ENCODE measurements at places on chromosomes 7 and 10.

DNA sequence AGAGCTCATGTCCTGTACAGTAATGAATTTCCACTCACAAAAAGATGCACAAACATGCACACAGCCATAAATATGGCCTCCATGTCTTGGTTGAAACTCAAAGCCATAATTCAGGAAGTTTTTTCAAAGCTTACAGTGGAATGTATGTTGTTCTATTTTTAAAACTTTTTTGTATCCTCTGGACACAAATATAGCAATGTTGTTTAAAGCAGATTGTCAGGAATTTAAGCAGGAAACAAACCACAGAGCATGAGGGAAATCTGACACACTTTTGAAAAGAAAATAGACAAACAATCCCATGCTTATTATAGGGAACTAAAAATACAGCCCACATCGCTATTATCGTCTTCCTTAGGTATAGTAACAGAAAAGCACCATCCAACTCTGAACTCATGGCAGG, 21.5 kb downstream of the LRRN3 start:
- DNase-seq = no peak

DNA sequence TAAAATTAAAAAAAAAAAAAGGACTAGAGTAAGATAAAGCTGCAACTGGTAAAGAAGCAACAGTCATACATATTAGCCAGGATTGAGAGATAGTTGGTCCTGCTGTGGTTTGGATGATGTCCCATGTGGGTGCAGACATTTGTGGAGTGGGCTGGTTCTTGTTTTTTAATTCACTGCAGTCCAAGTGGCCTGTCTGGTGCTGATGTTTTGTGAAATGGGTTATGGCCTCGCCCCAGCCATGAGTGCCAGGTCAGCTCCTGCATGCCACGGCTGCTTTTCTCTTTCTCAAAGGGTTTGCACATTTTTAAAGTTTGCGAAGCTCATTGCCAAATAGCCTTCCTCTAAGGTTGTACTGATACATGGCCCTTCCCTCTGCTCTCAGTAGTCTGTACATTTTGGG, 14.1 kb upstream of the BTBD16 start:
- DNase-seq = no peak

GRCh38 chr7:156547884-156548561, 92.6 kb upstream of the RNF32 start:
- DNase-seq = no peak

DNA sequence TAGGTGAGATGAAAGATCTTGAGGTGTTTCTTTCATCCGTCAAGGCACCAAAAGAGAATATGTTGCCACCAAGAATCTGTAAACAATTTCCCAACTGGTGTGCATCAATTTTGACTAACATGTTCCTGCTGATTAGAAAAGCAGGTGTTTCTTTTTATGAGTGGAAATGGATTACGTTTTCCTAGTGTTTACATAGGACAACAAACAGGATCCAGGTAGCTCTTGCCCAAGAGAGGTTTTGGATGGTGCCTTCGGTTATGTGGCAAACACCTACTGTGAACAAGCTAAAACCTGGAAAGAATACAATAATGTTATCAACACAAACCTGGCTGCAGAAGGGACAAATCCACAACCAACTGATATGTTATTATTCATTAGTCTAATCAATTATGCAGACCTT, 53.6 kb upstream of the WNT16 start:
- no peak for DNase-seq

GRCh38 chr7:101605611-101606497, 23.2 kb downstream of the MYL10 start:
- no peak for DNase-seq

DNA sequence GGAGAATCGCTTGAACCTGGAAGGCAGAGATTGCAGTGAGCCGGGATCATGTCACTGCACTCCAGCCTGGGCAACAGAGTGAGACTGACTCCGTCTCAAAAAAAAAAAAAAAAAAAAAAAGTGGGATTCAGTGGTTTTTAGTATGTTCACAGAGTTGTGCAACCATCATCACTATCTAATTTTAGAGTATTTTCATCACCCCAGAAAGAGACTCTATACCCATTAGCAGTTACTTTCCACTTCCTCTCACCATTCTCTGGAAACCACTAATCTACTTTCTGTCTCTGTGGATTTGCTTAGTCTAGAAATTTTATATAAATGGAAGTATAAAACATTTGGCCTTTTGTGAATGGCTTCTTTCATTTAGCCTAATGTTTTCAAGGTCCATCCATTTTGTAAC, 113.4 kb downstream of the ST7 start:
- no peak for DNase-seq

- no peak for DNase-seq
These were observed 136.9 kb downstream of the CUBN start for GRCh38 chr10:16992611-16993119.

DNA sequence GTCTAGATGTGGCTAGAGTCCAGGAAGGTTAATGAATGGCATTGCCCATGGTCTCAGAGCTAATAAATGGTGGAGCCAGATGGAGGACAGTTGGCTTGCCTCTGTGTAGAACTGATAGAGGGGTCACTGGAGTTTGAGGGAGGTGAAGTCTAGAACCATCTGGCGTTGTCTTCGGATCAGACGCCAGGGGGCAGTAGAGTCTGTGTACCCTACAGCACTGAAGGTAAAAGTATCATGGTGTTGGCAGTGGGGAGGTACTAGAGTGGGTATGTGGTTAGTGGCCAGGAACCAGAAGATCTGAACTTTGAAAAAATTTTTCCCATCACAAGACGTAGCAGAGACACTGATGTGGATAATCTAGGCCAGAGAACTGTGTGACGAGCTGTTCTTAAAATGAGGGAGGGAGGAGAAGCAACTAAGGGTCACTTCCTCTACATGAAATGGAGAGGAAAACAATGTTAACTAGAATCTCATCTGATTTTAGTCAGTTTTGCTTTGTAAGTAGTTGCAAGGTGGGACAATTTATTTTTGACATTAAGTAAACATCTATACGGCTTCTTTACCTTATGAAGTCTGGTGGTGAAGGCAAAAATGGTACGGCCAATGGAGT, 227.9 kb upstream of the PRSS58 start:
- no peak for DNase-seq

DNA sequence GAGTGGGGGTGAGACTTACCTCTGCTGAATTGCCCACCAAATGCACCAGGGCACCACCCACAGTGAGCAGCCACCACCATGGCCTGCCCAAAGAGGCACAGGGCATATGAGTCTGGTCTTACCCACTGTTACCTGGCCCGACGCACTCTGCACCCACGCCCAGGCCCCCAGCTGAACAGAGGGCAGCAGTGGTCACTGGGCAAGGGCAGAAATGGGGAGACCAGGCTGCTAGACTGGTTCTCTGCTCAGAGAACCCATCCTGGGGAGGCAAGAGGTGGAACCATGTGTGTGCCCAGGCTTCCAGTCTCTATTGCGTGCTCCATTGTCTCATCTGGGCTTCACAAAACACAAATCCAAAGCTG, 39.4 kb upstream of the DAGLB start:
- DNase-seq = no peak

GRCh38 chr10:81036257-81036656, 498.6 kb downstream of the SH2D4B start:
- DNase-seq = no peak

DNA sequence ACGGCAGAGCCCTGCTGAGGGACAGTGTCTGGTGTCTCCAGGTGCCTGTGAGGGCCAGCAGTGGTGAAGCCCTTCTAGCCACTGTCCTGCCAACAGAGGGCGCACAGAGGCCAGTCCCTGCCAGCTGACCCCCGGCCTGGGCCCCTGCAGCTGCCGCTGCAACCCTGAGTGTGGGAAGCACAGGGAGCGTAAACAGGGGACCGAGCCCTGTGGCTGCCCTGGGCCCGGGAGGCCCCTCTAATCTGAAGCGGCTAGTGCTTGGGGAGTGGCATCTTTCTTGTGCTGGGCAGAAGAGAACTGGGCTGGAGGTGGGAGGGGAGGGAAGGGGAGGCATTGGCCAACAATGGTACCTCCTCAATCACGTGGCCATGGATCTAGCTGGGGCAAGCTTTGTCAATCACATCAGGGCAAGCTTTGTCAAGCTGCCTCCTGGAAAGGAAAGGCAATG, 34.6 kb downstream of the TRIM8 start:
- DNase-seq = peak; percentile 2

DNA sequence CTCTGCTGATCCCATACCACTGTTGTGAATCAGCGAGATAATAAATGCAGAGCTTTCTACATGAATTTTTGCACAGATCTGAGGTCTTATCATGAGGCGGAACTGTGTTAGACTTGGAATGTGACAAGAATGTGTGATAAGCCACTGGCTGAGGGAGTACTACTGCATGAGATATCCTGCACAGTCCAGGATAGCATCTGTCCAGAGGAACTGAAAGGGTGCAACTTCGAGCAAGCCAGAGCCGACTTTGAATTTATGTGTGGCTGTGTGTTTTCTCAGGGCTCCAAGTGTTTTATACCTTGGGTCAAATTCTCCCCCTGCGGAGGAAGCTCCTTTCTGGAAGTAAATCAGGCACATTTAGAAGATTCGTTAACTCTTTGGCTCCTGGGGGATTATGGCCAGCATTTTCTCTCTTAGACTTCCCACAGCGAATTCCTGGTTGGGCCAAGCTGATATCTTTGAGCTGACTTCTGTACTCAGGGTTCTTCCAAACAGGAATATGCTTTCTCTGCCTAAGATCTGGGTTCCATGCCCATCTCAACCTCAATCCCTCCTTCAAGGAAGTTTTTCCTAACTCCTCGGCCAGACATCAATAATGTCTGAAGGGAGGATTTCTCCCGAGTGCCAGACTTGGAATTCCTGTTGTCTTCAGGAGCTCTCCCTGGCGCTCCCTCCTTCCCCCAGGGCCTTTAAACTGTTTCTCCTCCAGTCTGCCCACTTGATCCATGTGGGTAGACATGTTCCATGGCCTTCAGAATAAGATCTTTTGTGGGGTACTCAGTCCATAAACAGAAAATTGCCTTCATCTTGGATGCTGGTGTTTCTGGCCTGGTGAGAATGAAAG, 2.5 kb upstream of the MEST start:
- no peak for DNase-seq

DNA sequence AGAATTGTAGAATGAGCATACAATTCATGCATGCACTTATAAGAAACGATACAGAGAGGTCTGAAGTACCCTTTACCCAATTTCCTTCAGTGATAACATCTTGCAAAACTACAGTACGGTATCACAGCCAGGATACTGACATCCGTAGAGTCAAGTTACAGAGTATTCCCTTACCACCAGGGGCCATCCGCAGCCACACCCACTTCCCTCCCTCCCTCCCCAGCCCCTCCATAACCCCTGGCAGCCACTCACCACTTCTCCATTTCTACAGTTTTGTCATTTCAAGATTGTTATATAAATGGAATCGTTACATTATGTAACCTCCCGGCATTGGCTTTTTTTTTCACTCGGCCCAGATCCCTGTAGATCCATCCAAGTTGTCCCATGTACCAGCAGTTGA, 113.6 kb upstream of the RET start:
- no peak for DNase-seq

GRCh38 chr7:29764227-29764626, 42.1 kb upstream of the WIPF3 start:
- DNase-seq = peak; percentile 6

DNA sequence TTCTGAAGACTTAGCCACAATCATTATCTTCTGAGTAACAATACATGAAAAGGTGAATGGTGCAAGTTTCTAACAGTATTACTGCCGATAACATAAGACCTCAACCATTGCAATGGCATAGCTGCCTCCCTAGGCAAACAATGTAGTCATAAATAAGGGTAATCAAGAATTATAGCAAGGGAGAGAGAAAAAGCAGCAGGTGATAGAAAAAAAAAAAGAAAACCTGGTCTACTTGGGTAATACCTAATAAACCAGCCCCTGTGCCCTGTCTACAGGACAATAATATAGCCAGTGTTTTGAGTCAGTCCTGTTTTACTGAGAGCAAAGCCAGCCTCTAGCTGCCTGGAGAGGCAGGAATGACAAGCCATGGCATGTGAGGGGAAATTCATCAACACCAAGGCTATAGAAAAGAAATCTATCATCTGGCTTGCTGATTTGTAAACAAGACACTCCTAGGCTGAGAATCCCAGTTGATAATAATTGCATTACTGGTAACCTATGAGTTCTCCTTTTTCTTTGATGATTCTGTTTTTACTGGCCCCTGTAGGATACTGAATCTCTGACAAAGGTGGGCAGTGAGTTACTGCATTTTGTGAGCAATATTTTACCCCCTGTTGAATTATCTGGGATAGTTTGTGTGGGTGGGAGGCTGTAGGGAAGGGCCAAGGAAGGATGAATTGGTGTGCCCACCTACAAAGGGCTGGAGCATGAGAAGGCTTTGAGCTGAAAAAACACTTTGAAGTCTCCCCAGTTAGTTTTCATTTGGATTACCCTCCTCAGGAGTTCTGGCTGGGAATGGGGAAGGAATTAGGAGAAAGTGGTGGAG, 1.7 kb upstream of the WEE2 start:
- DNase-seq = no peak

DNA sequence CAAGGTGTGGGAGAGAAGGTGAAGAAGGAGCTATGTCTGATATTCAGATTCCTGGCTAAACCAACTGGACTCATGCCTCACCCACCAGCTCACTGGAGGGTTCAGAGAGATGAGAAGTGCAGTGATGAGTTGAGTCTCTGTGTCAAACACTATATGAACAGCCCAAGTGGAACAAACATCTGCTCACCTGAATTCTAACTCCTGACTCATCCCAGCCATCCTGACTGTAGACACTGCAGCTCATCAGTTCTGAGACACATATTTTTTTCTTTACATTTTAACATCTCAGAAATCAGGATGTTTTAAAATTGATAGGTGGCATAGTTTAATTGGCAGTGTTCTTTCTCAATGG, 27.3 kb downstream of the GSDME start:
- no peak for DNase-seq

GRCh38 chr7:134761266-134761665, 18.2 kb upstream of the CALD1 start:
- DNase-seq = no peak

- DNase-seq = no peak
These were observed 73.9 kb upstream of the CXCL12 start for GRCh38 chr10:44458671-44459413.

DNA sequence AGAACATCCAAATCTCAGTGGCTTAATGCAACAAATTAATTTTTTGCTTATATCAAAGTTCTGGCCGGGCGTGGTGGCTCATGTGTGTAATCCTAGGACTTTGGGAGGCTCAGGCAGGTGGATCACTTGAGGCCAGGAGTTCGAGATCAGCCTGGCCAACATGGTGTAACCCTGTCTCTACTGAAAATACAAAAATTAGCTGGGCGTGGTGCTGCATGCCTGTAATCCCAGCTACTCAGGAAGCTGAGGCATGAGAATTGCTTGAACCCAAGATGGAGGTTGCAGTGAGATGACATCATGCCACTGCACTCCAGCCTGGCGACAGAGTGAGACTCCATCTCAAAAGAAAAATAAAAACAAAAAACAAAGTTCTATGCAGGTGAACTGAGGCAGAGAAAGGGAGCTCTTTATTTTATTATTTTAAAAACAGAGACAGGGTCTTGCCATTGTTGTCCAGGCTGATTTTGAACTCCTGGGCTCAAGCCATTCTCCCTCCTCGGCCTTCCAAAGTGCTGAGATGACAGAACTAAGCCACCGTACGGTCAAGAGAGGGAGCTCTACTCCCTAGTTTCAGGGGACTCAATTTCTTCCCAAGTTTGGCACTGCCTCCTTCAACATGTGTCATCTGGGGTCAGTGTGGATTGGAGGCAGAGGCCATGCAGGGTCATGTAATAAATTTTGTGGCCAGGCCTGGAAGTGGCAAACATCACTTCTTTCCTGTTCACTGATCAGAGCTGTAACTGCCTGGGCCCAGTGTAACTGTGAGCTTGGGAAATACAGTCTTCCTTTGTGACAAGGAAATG, 2.4 kb downstream of the ADCK2 start:
- DNase-seq = peak; percentile 18

All from NCI-H526 treated with DMSO at 0.1 percent for 48 hours (cell line).